Hair follicular keratinocyte (primary cell): ENCODE measurements at places on chromosomes 1 and 21. TPM values are rescaled to one million over a fixed set of nuclear protein-coding genes. Genes with fewer than 3 reads are reported as not detected.

Gene RGS8
- not detected in 2 replicates for total RNA-seq

Gene VAMP3
- total RNA-seq = 99.3 and 121 TPM in 2 replicates

Gene TNN
- total RNA-seq = not detected in 2 replicates

Gene LRRN2
- total RNA-seq = not detected in 2 replicates

Gene MANEAL
- total RNA-seq = 0.15 and 0.78 TPM in 2 replicates

Gene AGMAT
- 5.5 and 7.6 TPM in 2 replicates for total RNA-seq

Gene CD34
- not detected in 2 replicates for total RNA-seq

Gene HORMAD1
- total RNA-seq = not detected in 2 replicates

Gene MIXL1
- total RNA-seq = not detected in 2 replicates

Gene WNT3A
- not detected in 2 replicates for total RNA-seq

Gene ACTL8
- total RNA-seq = not detected in 2 replicates

Gene OR6K3
- total RNA-seq = not detected in 2 replicates

Gene KRTAP12-2
- total RNA-seq = not detected in 2 replicates

Gene AIRE
- not detected in 2 replicates for total RNA-seq

Gene C1orf226
- 0.08 and 0.34 TPM in 2 replicates for total RNA-seq

Gene DIO1
- total RNA-seq = not detected in 2 replicates

Gene MAN1C1
- total RNA-seq = 1.1 TPM in 1 of 2 replicates, not detected in the other

Gene LGR6
- 0.04 and 0.16 TPM in 2 replicates for total RNA-seq

Gene TCHH
- 0.04 TPM in 1 of 2 replicates, not detected in the other for total RNA-seq
